Stimulated activated CD8-positive, alpha-beta memory T cell treated with anti-CD3 and anti-CD28 coated beads, Interleukin-2, amount 100 ng/mL, for 48 hours (primary cell): ENCODE measurements at places on chromosomes 2 and 18.

- DNase-seq = no peak
Measured at GRCh38 chr2:58731488-58731869, 490.4 kb upstream of the FANCL start.

DNA sequence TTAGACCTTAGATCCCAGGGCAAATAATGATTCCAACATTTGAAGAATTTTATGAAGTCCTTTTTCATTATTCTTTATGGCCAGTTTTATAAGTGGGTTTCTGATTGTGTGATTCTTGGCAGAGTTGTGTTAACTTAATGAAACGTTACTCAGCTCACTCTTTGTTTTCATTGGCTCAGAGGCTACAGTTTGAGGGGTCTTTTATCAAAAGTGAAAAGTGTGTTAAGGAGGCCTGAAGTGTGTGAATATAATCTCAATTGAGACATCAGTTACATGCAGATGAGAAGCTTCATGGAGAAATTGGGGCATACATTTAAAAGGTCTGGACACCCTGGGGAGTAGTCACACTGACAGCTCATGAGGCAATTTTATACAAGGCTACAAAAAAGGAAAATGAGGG lies 74.6 kb downstream of the ASXL3 start:
- DNase-seq = no peak

GRCh38 chr2:12720754-12721378 lies 4.1 kb downstream of the TRIB2 start:
- no peak for DNase-seq

DNA sequence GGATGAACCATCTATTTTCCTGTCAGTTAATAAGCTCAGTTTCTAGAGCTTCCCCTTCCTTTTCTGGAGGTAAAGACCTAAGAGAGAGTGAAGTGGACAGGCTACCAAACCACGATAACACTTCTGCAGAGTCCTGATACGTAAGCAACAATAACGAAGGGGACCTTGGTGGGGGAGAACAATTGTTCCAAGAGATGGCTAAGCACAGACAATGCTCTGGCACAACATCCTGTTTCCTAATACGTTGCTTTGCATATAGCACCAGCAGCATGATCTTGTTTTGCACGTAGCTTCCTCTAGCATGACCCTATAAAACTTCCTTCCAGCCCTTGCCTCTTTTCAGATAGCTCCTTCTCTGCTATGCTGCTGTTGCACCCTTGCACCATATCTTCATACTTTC lies 247.3 kb downstream of the RAD51AP2 start:
- DNase-seq = no peak

DNA sequence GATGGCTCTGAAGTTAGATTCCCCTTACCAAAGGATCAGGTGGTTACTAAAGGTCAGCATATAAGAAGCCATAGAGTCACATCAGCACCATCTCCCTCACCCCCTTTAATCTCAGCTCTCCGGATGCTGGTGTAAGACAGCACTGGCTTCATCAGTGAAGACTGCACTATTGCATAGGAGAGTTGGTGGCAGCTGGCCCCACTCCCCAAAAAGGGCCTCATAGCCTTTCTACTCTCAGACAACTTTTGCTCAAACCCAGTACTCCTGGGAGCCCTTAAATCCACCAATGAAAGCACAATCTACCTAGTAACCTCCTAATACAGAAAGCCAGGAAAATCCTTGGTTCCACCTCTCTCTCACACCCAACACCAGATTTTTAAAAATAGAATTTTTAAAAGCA lies 6.9 kb upstream of the DIPK1C start:
- no peak for DNase-seq

DNA sequence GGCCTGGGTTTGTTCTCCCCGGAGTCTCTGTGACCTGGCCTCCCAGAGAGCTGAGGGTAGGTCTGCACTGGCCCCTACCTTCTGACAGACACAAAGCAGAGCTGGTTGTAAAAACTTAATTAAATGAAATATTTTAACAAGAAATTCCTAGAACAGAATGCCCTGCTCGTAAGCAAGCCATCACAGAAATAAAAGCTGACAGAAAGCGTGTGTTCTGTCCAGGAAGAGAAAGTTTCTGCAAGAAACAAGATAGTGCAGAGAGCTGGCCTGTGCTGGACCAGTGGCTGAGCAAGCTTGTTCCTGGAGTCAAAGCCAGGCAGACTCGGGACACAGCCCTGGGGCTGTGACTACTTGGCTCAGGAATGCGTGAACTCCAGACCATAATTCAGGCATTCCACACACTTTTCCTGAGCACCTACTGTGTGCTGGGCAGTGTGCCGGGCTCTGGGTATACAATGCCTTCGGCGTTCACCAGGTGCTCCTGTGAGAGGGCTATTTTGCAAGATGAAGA lies 51.6 kb downstream of the APOB start:
- no peak for DNase-seq

- DNase-seq = no peak
Measured at GRCh38 chr2:24558781-24559472, 67.9 kb downstream of the NCOA1 start.
